Activated T-cell treated with anti-CD3 and anti-CD28 coated beads for 1 hour (primary cell): ENCODE measurements at places on chromosomes 16 and 17.

DNA sequence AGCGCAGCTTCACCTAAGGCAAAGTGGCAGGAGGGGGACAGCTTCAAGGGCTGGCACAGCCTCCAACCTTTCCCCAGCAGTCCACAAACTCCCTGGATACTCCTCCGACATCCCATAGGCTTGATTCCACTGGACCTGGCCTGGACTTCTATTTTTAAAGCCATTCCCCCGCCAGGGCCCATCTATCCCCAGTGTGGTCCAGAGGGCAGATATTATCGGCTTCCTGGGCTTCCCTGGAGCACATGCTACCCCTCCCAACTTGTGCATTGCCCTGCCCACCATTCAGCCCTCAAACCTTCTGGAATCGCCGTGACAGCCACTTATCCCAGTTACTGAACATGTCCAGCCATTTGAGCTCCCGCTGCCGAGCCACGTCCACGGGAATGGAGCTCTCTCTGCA is 5.1 kb downstream of the TBC1D10B start:
- DNase-seq: no peak

DNA sequence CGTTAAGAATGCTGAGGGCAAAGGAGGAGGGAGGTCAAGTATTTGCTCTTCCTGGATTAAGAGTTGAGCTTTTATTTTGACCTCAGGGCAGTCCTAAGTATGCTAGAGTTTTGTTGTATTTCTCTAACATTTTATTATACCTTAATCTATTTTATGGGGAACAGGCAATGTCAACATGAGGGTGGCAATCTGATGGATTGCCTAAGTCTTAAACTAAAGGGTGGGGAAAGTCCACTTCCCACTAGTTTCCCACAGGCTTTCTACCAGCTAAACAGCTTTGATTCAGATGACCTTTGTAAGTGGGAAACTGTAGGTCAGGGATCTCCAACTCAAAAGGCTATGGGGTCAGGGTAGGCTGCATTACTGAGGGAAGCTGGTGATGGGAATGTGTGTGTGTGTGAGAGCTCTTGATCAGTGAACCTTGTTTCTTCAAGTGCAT is 24.9 kb downstream of the HSD17B2 start:
- no peak for DNase-seq

GRCh38 chr17:68595986-68596385 is 5.2 kb downstream of the FAM20A start:
- DNase-seq: no peak

GRCh38 chr17:80195671-80196529 is 24.2 kb downstream of the SGSH start:
- DNase-seq: peak; percentile 62

GRCh38 chr17:32157225-32157624 is 14.9 kb downstream of the RHOT1 start:
- DNase-seq: no peak

DNA sequence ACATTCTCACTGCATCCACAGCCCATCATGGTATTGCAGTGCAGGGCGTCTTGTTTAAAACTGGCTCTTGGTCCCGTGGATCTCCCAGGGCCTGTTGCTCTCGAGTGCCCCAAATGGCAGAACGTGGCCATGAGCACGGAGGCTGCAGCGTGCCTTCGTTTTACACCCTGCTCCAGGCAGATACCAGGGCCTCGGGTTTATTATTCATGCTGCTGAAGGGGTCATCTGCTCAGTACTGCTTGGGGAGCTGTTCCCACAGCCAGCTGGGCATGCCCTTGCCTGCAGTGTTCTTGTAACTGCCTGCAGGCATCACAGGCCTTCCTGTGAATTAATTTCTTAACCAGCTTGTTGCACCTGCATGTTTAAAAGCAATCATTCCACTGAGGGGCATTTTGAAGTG is 129.7 kb upstream of the CHMP6 start:
- peak; percentile 45 for DNase-seq

DNA sequence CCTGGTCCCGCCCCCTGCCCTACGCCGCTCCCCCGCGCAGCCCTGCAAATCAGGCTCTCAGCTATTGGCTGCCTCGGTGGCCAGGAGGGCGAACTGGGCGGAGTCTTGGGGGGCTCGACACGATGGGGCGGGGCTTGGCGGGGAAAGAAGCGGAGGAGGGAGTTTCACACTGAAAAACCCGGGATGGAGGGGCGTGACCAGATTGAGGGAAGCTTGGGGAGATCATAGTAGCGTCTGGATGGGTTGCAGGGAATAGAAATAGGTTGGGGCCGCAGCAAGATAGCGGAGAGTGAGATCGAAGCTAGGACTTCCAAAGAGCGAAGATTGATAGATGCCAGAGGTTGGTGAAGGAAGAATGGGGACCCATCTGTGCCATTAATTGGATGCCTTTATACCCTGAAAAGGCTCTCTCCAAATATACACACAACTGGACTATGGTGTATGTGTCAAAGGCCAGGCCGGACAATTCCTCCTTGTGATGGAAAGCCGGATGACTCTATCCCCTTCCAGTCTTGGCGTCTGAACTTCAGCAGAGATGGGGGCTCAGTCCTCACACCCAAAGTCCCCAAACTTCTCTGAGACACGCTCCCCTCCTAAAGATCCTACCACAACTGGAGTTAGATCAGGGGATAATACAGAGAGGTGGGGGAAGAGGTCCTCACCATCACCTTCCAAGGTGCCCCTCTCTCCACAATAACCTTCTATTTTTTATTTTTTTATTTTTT is 376 bp upstream of the STAC2 start:
- peak; percentile 44 for DNase-seq

- DNase-seq: no peak
Measured at GRCh38 chr17:81925860-81926450, 1.6 kb downstream of the MAFG start.

GRCh38 chr16:314795-315299 is 31.9 kb downstream of the PDIA2 start:
- no peak for DNase-seq

GRCh38 chr16:53872248-53873221 is 168.6 kb downstream of the FTO start:
- no peak for DNase-seq

GRCh38 chr16:54687043-54687899 is 243.4 kb upstream of the IRX5 start:
- DNase-seq: no peak

GRCh38 chr17:4908301-4908700 is 5.4 kb upstream of the CHRNE start:
- no peak for DNase-seq

DNA sequence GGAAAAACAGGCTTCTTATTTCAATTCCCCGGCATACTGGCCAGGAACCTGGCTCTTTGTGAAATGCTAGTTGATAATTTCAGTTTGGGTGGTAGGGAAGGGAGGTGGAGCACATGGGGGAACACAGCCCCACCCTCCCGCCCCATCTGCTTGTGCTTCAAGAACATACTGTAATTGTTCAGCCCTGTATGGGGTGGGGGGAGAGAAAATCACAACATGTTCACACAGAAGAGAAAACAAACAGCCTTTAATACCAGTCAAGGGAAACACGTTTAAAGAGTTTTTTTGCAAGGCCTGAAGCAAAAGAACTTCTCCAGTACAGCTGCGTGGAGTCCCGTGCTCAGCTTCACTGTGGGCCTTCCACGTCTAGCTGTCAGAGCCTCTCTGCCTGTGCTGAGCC is 59.7 kb downstream of the SHISA6 start:
- no peak for DNase-seq

DNA sequence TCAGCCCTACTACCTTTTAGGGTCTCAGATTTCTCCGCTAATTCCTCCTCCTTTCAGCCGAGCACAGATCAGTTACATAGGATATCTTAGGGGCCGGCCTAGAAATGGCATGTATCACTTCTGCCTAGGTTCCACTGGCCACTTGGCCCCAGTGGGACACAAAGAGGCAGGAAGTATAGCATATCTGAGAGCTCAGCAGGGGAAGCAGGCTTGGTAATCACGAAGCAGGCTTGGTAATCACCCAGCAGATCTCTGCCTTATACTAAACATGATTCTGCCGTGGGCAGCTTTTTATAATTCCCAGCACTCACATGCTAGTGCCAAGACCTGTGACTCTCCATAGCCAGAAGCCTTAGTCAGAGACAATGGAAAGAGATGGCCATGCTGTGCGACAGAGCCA is 59.6 kb upstream of the CACNG5 start:
- DNase-seq: no peak

DNA sequence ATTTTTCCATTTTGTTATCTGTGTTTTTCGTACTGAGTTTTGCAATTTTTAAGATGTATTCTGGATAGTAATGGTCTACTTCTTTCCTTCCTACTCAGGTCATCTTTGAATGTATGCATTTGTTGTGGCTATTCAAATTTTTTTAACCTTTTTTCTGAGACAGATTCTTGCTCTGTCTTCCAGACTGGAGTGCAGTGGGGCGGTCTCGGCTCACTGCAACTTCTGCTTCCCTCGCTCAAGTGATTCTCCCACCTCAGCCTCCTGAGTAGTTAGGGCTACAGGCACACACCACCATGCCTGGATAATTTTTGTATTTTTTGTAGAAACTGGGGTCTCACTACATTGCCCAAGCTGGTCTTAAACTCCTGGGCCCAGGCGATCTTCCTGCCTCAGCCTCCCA is 33.6 kb downstream of the VPS35L start:
- DNase-seq: no peak

GRCh38 chr17:50146927-50147665 is 3.4 kb downstream of the PPP1R9B start:
- no peak for DNase-seq

DNA sequence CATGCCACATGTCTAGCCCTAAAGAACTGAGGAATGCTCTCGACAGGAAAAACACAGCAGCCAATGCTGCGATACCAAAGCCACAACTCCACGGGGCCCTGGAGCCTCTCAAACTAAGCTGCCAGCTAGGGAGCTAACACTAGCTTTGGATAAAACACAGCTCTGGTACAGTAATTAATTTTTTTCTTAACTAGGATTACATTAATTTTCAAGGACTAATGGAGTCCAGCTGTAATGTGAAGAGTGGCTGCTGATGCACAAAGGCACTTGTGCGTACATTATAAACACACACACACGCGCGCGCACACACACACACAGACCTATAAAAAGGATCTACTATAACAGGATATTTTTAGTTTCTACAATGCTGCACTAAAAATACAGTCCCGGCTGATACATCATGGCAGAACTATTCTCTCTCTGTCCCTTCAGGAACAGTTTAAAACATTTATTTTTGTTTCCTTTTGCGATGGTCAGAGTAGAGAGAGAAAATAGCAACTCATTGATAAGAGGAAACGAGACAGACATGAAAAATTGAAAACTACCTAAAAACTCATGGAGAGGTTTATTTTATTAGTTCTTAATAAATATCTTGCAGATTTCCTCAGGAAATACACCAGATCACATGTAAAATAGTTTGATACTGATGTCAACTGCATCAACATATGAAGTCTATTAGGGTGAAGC is 88.5 kb downstream of the SMG6 start:
- DNase-seq: no peak

- peak; percentile 99 for DNase-seq
Measured at GRCh38 chr17:14300575-14301278, at the start of gene HS3ST3B1. Gene HS3ST3B1 (plus strand): TSS chr17:14301081. CDS start chr17:14301519, 438 bp downstream.

DNA sequence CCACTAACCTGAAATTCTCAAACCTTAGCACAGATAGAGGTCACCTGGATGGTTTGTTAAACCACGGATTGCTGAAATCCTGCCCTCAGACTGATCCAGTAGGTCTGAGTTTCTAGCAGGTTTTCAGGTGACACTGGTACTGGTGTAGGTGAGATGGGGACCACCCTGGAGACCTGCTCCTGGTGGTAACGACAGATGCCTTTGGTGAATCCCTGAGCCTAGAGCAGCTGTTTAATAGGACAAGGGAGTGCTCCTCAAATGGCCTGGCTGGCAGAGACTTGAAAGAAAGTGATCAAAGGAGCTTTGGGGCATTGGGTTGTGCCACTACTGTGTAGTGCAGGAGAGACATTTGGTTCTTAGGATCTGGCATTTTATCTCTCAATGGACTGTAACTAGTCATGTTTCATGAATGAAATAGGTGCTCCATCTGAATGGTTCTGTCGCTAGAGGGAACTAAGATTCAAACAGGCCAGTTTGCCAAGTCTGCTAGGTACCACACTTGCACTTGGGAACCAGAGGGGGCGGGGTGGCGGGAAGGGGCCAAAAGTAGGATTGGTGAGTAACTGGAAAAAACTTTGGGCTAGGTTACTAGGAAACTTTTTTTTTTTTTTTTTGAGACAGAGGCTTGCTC is 2.9 kb upstream of the IFI35 start:
- no peak for DNase-seq

DNA sequence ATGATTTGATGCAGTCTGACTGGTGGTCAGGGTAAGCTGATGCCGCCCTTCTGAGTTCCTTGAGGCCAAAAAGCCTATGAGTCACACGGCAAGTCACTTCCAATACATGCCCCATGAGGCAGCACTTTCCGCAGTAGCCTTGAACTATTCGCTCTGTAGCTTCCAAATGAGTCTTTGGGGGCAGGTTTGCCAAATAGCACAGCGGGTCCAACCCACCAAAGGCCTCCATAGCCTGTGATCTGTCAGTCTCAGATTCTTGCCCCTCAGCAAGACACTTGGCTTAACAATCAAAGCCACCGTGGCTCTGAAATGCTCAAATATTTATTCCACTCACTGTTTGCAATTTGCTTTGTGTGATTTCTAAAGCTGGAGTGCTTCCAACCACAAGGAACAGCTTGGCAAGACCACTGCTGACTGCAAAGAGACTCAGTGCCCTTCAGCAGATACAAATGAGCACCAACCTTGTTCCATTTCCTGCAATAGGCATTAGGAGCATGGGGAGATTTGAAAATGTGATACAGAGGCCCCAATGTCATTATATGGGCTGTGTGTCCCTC is 45.4 kb downstream of the CLEC19A start:
- DNase-seq: no peak

DNA sequence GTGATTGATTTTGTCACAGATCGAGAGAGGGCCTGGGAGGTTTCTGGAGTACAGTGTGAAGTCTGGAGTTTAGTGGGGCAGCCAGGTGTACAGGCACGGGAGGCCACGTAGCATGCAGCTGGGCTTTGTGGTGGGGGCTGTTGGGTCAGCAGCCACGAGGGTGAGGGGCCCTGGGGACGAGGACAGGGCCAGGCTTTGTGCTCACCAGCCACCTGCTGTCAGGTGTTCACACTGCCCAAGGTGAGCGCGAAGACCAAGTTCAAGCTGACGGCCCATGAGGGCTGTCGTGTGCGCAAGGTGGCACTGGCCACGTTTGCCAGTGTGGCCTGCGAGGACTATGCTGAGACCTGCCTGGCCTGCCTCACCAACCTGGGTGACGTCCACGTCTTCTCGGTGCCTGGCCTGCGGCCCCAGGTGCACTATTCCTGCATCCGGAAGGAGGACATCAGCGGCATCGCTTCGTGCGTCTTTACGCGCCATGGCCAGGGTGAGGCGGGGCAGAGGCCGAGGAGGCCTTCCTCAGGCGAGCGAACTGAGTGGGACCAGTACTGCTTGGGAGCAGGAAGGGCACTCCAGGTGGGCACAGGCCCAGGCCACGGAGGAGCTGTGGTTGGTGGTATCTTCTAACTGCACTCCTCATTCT is 15.9 kb downstream of the LLGL1 start:
- DNase-seq: no peak

- no peak for DNase-seq
Measured at GRCh38 chr17:82502207-82502606, 17.3 kb upstream of the FOXK2 start.
